ENCODE measurements at places on chromosomes 11 and 22.

DNA sequence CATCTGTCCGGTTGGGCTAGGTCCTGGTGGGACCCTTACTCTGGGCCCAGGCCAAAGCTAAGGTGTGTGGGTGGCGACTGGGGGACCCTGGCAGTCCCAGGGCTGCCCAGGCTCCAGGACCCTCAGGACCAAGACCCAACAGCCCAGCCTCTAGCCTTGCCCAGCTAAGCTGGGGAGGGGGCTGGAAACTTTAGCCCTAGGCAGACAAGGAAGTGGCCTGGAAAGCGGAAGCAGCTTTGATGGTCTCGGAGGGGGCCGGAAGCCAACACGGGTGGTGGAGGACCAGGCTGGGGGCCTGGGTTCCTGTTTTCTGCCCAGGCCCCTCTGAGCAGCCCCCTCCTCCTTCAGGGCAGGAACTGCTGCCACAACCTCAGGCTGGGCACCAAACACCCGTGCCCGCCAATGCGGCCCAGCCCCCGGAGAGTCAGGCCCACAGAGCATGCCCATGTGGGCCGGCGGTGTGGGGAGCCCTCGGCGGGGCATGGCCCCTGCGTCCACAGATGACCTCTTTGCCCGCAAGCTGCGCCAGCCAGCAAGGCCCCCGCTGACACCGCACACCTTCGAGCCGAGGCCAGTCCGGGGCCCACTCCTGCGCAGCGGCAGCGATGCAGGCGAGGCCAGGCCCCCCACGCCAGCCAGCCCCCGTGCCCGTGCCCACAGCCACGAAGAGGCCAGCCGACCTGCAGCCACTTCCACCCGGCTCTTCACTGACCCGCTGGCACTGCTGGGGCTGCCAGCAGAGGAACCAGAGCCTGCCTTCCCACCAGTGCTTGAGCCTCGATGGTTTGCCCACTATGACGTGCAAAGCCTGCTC lies 2.8 kb downstream of the SIPA1 start:
- DNase-seq = no peak

DNA sequence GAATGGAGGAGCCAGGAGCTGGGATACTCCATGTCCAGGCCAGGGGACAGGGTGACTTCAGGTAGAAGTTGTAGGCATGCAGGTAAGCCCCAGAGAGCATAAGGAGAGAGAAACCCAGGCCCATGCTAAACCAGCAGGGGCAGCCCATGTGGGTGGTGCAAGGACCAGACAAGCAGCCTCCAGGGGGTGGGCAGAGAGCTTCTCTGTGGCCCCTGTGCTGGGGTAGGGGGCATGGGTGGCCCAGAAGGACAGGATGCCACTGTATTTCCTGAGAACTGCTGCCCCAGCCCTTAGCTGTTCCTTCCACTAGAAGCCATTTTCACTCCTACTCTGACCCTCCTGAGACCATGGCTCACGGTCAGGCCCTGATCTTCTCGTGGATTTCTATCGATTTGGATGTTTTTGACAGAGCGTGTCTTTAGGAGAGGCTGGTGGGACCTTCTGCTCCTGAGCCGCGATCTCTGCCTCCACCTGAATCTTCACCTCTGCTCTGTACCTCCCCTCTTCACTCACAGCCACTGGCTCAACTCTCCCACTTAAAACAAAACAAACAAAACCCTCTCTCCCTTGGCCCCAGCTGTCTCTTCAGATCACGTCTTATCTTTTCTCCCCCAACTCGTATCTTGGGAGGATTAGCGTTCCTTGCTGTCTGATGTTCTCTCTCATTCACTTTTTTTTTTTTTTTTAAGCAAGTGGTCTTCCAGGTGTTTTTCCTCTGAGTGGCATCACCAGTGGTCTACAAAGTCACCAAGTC lies 112.2 kb downstream of the NECTIN1 start:
- no peak for DNase-seq

DNA sequence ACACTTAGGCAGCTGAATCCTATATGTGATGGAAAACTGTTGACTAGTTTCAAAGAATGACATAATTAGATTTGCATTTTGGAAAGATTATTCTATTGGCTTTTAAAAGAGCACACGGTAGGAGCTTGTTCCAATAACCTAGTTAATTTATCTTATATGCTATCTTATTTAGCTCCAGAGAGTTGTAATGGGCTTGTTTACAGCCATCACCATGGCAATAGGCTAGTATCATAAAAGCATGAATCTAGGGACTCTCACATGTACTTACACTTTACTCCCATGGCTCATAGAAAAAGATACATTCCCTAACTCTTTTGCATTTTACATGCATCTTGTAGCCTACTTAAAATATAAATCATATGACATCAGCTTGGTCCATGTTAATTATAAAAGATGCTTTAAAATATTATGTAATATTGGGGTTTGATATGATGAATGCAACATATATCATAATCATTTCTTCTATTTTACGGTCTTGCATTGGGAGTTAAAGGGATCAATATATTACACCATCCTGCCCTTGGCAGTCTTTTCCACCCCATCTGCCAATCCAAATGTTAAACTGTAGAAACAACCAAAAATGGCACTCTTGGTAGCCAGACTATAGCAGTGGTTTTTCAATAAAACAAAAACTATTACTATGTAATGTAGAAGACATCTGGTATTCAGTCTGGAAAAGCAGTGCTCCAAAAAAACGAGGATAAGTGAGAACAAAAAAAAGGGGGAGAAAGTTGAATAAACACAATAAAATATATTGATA lies 2254.0 kb downstream of the LRRC4C start:
- no peak for DNase-seq

- no peak for DNase-seq
Measured at GRCh38 chr11:66291706-66292542, at the start of gene TMEM151A. Gene TMEM151A, plus strand, starts transcription at chr11:66291894. Its CDS starts 120 bp downstream, at chr11:66292014.

- no peak for DNase-seq
Measured at GRCh38 chr11:73445980-73446379, 69.8 kb downstream of the RELT start.

- DNase-seq = no peak
Measured at GRCh38 chr11:75907906-75908527, 93.0 kb downstream of the UVRAG start.

DNA sequence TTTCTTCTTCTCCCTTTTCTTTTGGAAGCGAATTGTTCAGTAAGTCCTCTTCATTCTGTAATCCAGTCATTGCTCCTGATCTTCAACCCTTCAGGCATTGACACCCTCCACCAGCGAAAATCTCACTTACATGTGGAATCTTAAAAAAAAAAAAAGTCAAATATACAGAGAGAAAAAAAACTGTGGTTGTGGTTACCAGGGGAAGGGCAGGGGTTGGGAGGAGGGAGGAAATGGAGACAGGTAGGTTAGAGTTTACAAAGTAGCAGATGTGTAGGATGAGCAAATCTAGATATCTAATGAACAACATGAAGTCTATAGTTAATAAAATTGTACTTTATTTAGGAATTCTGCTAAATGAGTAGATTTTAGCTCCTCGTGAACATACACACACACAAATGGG lies 17.7 kb upstream of the TMEM123 start:
- DNase-seq = no peak

- peak; percentile 86 for DNase-seq
Measured at GRCh38 chr11:64150481-64151239, 15.3 kb downstream of the MACROD1 start.

- no peak for DNase-seq
Measured at GRCh38 chr11:44430140-44430539, 120.2 kb upstream of the ALX4 start.

DNA sequence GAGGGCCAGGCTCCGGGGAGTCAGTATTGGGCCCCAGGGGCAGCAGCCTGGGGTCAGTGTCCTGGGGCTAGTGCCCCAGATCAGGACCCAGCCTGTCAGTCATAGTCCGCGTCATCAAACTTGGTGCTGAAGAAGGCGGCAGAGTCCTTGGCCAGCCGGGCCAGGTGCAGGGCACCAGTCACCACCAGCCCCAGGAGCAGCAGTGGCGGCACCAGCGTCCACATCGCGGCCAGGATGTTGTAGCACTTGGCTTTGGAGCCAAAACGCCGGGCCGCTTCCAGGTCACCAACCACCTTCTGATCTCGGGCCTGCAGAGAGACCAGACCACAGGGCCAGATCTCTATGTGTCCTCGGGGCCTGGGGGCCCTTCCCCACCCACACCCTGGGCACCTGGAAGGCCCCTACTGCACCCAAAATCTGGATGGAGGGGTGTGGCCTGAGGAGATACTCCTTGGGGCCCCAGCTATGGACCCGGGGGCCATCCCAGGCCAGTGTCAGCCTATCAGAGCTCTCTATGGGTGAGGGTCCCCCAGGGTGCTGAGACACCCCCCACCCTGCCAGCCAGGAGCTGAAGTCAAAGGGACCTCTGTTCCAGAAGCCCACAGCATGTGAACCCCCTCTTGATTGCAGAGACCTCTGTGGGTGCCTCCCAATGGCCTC lies 790 bp downstream of the IFITM5 start:
- DNase-seq = no peak

DNA sequence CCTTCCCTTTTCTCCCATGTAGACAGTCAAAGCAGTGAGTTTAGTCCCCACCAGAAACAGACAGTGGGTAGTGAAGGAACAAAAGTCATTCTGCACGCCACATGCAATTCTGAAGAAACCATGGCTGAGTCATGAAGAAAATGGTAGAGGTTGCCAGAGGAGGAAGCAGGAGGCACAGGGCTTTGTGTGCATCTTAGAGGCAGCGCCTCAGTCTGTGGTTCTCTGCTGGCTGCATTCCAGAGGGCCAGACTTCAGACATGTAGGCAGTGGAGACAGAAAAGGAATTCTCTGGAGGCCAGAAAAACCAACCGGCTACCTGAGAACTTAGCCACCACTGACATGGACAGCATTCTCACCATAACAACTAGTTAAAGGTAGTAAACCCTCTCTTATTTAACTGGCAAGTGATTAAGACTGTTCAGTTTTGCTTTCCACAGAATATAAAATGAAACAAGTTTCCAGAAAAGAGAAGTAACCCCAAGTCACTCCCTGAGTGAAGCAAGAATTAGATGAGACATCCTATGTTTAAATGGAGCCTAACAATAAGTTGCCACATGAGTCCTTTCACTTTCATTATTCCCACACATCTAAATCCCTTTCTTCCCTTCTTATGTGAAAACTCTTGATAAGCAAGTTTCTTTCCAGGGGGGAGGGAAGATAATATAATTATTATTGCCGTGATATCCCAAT lies 556.1 kb downstream of the SOX6 start:
- no peak for DNase-seq

DNA sequence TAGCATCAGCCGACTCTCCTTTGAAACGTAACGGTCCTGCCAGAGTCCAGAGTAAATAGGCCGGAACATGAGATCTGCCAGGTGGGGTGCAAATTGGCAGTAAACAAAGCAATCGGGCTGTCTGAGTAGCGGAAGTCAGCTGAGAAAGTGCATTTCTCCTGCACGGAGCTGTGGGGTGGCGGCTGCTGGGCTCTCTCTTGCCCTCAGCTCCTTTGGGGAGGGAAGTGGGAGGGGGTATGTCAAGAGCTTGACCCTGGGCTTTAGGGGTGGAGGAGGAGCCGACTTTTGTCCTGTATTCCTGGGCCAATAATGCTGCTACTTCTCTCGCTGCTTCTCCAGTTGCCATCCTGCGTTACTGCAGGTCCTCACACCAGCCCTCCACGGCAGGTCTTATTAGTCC lies 11.6 kb downstream of the GRIK4 start:
- peak; percentile 67 for DNase-seq

DNA sequence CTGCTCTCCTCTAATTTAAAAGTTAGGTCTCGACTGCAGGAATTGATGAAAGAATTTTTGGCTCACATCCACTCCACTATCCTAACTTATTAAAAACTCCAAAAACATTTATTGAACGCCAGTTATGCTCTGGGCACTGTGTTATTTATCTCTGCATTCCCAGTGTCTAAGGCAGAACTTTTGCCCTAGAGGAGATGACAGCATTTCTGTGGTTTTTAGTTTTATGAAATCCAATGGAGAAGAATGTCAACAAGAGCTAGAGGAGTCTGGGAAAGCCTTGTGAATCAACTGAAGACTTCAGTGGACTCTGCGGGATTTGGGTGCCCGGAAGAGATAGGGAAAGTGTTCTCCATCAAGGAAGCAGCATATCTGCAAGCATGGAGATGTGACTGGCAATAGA lies 217.0 kb upstream of the PGR start:
- no peak for DNase-seq

DNA sequence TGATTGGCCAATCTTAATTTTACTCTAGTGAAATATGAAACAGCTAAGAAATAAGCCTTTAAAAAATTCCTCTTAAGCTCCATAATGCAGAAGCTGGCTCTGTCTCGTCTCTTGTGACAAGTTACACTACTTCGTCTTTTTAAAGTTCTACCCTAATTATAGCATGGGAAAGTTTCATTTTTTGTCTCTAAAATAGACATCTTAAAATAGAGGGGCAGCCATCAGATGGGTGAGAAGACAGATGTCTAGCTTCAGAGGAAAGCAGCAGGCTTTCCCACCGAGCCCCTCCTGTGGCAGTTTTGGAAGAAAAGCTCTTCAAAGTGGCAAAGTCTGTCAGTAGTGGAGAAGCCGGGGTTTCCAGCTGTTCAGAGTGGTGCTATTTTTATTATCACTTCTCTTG lies 39.5 kb downstream of the XRRA1 start:
- no peak for DNase-seq

GRCh38 chr22:20465759-20466077 lies 28.1 kb upstream of the SCARF2 start:
- no peak for DNase-seq

GRCh38 chr11:75428281-75428724 lies 4.7 kb downstream of the KLHL35 start:
- DNase-seq = no peak

DNA sequence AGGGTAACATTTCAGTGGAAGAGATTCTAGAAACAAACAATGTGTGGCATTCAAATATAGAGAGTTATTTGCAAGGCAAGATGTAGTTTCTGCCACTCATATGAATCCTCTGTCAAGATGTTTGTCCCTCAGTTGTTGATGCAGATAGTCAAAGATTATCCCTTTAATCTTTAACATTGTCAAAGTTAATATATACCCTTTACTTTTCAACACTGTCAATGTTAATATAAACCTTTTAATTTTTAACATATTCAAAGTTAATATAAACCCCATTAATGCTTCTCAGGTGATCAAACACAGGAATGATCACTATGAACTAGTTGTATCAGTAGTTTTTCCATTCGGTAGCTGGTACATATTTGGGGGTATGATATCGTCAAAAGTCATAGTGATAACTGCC lies 51.9 kb upstream of the PICALM start:
- no peak for DNase-seq

GRCh38 chr11:25435197-25435596 lies 896.7 kb upstream of the ANO3 start:
- no peak for DNase-seq

GRCh38 chr11:95647355-95647754 lies 142.2 kb downstream of the FAM76B start:
- DNase-seq = no peak

- DNase-seq = peak; percentile 63
Measured at GRCh38 chr22:28052825-28053269, 133.8 kb upstream of the PITPNB start.

GRCh38 chr11:65915821-65916251 lies 3.0 kb downstream of the C11orf68 start:
- no peak for DNase-seq

DNA sequence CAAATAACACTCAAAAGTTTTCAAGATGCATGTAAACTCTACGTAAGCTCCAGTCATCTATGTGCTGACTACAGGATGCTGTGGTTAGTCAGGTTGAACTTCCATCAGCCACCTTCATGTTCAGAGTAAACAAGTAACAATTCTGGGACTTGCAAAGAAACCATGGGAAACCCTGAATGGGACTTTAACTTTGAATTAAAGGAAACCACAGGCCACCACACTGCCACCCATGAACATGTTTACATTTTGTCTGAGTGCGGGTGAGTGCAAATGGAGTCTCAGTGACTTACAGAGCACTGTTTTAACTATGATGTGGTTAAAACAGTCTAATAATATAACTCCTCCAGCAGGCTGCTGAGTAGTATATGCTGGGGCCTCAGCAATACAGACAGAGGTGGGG lies 12.9 kb upstream of the SYTL2 start:
- DNase-seq = no peak

GRCh38 chr11:57444362-57445121 lies 15.8 kb upstream of the RTN4RL2 start:
- no peak for DNase-seq

Data from NCI-H2081 (cell line).